ENCODE measurements at places on chromosomes 6 and 20.

DNA sequence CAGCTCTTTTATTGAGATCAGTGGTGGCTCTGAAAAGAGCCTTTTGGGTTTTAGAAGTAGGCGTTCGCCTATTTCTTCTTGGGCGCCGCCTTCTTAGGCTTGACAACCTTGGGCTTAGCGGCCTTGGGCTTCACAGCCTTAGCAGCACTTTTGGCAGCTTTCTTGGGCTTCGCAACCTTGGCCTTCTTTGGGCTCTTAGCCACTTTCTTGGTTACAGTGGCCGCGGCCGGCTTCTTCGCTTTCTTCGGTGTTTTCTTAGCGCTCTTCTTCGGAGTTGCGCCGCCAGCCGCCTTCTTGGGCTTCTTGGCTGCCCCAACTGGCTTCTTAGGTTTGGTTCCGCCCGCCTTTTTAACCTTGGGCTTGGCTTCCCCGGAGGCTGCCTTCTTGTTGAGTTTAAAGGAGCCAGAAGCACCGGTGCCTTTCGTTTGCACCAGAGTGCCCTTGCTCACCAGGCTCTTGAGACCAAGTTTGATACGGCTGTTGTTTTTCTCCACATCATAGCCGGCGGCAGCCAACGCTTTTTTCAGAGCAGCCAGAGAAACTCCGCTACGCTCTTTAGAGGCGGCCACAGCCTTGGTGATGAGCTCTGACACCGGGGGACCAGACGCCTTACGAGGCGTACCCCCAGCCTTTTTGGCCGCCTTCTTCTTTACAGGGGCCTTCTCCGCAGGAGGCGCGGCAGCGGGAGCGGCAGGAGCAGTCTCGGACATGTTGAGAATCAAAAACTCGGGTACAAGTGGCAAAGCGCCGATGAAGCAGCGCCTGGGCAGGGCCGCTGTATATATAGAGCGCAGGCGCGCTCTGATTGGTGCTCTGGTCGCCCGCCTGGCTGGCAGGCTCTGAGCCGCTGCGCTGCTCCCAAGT lies 31.3 kb upstream of the HFE start:
- peak; percentile 69 for DNase-seq

GRCh38 chr6:79868098-79868722 lies 79.1 kb downstream of the ELOVL4 start:
- DNase-seq, result no peak

- DNase-seq, result no peak
Observed at GRCh38 chr6:109793021-109793420, 101.9 kb downstream of the FIG4 start.

DNA sequence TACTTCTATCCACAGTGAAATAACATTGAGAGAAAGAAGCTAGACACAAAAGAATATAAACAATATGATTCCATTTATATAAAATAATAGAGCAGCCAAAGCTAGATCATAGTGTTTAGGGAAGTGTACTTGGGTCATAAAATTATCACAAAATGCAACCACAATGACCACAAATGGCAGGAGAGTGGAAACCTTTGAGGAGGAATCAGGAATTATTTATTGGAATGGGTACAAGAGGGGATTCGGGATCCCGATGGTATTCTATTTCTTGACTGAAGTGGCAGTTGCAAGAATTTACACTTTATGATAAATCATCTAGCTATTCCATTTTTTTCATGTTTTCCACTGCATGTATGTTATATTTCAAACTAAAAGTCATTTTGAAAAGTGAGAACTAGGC lies 76.1 kb downstream of the IPCEF1 start:
- no peak for DNase-seq

- DNase-seq, result no peak
Observed at GRCh38 chr6:99933129-99933528, 60.9 kb downstream of the MCHR2 start.

GRCh38 chr6:53216301-53216700 lies 67.7 kb upstream of the GCM1 start:
- DNase-seq, result no peak

- no peak for DNase-seq
Observed at GRCh38 chr20:31606804-31607639, 1.9 kb downstream of the ID1 start.

GRCh38 chr6:16787128-16787682 lies 25.9 kb upstream of the ATXN1 start:
- DNase-seq, result no peak

DNA sequence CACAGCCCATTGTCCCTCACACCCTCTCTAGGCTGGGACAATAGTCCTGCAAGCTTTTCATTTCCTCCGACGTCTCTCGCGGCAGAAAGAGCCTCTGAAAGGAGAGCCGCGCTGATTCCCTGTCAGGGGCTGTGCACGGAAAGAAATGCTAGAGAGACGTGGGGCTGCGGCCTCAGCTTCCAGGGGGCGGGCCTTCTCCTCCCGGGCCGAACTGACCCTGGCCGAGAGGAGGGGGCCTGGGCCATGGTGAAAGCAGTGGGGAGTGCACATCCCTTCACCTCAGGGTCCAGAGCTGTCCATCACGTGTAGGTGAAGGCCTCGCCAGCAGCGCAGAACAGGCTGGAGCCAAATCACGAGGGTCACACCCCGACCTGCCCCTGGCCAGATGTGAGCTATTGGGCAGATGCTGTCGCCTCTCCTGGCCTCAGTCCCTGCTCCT lies 220.4 kb downstream of the TAF4 start:
- DNase-seq, result no peak

DNA sequence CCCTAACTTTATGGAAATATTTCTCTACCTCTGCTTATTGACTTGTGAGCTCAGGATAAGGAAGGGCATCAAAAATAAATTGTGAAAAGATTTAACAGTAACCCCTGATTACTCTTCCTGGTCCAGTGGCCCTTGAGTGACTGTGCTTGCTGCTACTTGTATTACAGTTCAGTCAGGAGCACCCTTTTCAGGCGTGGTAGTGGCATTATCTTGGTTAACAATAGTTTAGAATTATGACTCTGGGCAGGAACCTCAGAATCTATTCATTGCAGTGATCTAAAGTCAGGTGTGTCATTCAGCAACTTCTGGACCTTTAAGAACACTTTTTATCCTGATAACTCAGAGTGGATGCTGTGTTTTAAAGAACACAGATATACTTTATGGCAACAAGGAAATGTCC lies 43.4 kb downstream of the FAM135A start:
- DNase-seq, result no peak

- DNase-seq, result no peak
Observed at GRCh38 chr6:39896701-39897100, 37.6 kb downstream of the MOCS1 start.

- no peak for DNase-seq
Observed at GRCh38 chr6:106910999-106911949, 63.3 kb downstream of the CD24 start.

DNA sequence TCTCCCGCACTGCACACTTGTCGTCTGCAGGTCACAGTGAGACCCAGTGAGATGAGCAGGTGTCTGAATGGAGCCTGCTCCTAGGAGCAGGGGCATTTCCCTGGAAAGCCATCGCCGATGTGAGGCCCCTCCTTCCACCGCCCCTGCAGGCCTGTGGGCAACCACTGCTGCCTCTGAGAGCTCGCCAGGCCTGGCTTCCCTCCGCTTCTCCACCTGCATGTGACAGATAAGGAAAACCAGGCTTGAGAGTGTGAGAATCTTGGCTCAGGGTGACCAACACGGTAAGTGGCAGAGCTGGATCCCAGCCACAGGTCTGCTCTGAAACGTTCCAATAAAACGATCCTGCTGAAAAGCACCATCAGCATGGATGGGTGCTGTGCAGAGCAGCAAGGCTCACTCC lies 332.8 kb downstream of the CDH4 start:
- no peak for DNase-seq

- DNase-seq, result no peak
Observed at GRCh38 chr6:26022132-26022472, 59.5 kb downstream of the TRIM38 start.

DNA sequence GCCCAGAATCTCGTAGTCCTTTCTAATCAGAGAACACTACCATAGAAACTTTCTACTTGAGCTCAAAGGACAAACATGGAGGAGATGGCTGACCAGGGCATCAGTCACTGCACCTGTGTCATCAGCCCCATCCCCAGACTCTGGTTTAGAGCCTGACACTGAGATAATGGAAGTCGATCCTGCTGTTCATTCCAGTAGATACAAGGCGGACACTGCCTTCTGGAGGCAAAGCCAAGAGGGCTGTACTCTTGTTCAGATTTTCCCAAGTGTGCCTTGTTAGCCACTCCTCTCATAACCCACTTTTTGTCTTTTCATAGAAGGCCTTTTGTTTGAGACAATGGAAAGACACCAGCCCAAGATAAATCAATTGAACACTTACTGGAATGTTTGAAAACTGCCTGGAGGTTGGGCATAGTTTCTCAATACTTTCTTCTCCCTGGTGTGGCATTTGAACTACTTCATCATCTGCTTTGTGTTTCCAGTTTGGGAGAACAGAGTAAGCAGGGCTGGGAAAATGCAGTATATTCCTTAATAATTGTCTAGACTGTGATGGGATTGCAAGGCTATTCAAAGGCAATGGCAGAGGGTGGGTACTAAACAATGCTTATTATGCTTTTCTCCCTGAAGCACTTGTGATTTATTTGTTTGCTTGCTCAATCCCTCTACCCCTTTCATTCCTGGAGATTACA lies 99.7 kb downstream of the CLIC5 start:
- no peak for DNase-seq

GRCh38 chr6:47061309-47062300 lies 19.5 kb upstream of the ADGRF1 start:
- no peak for DNase-seq

- no peak for DNase-seq
Observed at GRCh38 chr6:76843054-76843822, 620.1 kb downstream of the HTR1B start.

DNA sequence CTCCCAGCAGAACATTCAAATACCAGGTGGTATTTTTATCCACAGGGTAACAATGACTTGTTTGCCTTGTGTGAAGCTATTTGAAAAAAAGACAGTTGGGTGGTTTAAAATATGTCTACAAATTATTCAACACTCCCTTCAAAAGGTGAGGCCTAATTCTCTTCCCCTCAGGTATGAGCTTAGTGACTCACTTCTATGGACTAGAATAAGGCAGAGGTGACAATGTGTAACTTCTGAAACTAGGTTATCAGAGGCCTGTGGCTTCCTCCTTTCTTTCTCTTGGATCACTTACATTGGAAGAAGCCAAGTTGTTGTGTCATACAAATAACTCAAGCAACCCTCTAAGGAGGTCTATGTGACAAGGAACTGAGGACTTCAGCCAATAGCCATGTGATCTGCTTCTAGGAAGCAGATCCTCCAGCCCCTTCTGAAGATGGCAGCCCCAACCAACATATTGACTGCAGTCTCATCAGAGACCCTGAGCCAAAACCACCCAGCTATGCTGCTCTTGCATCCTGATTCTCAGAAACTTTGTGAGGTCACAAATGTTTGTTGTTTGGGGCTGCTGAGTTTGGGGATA lies 102.6 kb downstream of the SNAP25 start:
- DNase-seq, result no peak

DNA sequence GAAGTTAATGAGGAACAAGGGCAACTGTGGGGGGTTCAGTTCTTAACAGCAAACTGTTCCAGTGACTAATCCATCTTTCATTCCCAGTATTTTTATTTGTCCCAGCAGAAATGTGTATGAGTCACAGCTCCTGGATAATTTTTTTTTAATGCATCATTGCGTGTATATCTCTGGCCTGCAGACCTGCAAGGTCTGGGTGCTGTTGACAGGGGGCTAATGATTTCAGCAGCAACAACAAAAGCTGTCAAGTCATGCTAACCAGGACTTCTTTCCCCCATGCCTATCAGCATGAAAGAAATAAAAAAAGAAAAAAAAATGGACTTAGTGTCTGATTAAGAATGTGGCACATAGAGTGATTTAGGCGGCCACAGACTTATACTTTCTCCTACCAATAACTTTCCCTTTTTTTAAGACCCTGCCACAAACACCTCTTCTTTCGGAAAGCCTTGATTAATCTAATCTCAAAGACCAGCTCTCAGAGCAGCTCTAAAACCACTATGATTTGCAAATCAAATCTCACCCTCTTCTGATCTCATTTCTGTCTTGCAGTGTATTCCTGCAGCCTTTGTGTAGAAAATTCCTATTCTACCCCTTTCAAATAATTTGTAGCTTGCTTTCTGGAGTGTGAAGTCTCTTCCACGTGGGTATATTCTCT lies 14.2 kb upstream of the PREX1 start:
- DNase-seq, result no peak

DNA sequence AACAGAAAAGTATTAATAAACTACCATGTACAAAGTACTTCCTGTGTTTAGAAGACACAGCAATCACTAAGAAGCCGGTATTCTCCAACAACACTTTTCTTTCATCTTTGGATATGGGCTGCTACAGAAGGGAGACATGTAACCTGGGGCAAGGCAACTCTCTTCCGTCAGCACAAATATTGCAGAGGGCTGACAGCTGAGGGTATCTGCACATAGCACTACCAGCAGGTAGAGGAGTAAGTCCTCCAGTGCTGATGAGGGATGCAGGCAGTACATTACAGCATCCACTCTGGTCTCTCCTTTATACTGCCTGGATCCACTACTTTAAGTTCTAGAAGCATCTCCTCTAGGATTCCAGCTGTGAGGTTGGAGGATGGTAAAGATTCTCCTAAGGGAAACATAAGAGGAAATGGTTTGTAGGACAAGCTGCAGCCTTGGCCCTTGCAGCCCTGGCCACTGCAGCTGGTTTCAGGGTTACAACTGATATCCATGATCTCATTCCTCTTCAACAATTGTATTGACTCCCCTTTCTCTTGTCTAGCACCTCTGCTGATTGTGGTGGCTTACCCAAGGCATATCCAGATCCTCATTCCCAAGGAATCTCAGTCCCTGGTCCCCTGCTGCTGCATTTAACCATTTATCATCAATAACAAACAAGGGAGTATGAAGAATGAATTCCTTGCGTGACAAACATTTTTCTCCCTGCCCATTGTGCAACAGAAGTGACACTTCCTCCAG lies 110.7 kb upstream of the ADGRF1 start:
- DNase-seq, result no peak

DNA sequence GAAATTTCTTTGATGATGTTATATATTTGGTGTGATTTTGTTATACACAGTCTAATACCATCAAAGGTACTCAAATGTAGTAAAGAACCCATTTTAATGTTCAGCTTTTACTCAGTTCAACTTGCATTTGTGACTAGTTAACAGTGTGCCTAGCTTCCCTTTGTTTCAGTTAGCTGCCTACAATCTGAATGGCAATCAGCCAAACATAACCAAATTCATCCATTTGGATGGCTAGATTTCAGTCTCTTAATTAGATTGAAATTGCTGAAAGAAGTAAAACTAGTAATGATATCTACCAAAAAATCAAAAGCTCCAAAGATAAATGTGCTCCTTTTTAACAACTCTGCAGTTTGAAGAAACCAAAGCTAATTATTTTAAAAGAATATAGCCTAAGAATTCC lies 6.9 kb downstream of the EPHA7 start:
- DNase-seq, result no peak

GRCh38 chr20:4844751-4845465 lies 123.2 kb downstream of the PRND start:
- no peak for DNase-seq

GRCh38 chr20:4091490-4092479 lies 76.4 kb upstream of the RNF24 start:
- DNase-seq, result peak; percentile 32

All from activated T-cell treated with anti-CD3 and anti-CD28 coated beads, Interleukin-2, amount 50 U/mL, for 4 hours (primary cell).